ENCODE measurements at places on chromosomes 11 and 22. TPM values are rescaled to one million over a fixed set of nuclear protein-coding genes. Genes with fewer than 3 reads are reported as not detected.

- peak; percentile 10 for DNase-seq
Measured at GRCh38 chr11:118820412-118821357, 29.7 kb upstream of the DDX6 start.

GRCh38 chr11:11966826-11967668 lies 41.4 kb downstream of the DKK3 start:
- DNase-seq = peak; percentile 74

GRCh38 chr11:96229354-96229977 lies 113.5 kb downstream of the MAML2 start:
- DNase-seq = no peak

Gene PIH1D2
- total RNA-seq = 0.39 TPM

Gene ADM
- total RNA-seq = 2.0 TPM

Gene BATF2
- 0.39 TPM for total RNA-seq

DNA sequence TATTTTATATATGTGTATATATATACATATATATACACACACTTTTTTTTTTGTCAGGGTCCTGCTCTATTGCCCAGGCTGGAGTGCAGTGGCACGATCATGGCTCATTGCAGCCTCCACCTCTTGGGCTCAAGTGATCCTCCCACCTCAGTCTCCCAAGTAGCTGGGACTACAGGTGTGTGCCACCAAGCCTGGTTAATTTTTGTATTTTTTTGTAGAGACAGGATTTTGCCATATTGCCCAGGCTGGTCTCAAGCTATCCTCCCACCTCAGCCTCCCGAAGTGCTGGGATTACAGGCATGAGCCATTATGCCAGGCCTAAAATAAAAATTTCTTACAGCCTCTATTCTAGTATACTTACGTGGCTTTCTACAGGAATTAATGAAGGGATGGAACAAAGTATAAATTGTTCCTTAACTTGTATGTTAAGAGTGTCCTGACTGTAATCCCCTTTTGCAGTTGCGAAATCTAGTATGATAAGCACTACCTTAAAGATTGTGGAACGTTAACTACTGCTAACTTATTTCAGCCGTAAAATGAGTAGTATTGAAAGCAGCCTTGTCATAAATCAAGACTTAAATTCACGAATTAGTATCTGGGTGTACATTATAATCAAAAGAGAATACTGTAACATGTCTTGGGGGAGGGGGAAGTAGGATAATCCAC lies 2.1 kb downstream of the TRAF6 start:
- no peak for DNase-seq

- DNase-seq = no peak
Measured at GRCh38 chr22:24809331-24809730, 3.3 kb downstream of the SGSM1 start.

GRCh38 chr11:70816156-70816678 lies 417.9 kb downstream of the CTTN start:
- no peak for DNase-seq

GRCh38 chr11:83033972-83034672 lies 37.6 kb downstream of the RAB30 start:
- no peak for DNase-seq

- no peak for DNase-seq
Measured at GRCh38 chr22:38196791-38197419, 4.9 kb upstream of the MAFF start.

All from activated T-cell treated with anti-CD3 and anti-CD28 coated beads, Interleukin-2, amount 50 U/mL, for 72 hours (primary cell).